Memory B cell (primary cell): ENCODE measurements at places on chromosomes 1 and 21.

GRCh38 chr1:200247518-200247917 is 162.3 kb downstream of the ZNF281 start:
- no peak for DNase-seq

- no peak for DNase-seq
These were observed 6.7 kb upstream of the FBXO28 start for GRCh38 chr1:224107282-224107625.

GRCh38 chr1:236063919-236064673 is 794 bp downstream of the NID1 start:
- DNase-seq: peak; percentile 26

DNA sequence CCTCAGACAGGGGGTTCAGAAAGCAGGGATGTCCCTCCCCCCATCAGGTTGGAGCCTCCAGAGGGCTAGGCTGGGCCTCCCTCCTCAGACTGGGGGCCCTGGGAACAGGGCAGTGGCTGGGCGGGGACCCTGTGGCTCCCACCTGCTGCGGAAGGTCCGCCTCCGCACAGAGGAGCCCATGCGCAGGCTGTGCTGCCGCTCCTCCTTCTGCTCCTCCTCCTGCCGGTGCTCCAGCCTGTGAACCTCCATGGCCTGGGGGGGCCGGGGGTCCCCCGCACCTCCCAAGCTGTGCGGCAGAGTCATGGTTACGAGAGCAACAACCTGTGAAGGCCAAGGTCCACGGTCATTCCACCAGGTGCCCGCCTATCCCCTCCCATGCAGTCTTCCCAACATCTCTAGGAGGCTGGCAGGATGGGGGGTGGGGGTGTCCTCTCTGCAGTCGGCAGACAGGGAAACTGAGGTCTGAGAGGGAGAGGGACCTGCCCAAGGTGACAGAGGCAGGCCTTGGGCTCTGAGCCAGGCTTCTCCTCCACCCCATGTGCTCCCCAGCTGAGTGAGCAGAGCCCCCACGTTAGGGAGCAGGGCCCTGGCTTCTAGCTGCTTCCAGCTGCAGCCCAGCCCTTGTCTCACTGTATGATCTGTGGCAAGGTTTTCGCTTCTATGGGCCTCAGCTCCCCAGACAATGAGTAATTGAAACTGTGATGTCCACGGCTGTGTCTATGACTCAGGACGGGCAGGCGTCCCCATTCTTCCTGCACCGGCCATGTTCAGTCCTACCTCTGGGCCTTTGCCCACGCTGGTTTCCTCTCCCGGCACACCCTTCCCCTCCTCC is 3.4 kb downstream of the MYOM3 start:
- no peak for DNase-seq

DNA sequence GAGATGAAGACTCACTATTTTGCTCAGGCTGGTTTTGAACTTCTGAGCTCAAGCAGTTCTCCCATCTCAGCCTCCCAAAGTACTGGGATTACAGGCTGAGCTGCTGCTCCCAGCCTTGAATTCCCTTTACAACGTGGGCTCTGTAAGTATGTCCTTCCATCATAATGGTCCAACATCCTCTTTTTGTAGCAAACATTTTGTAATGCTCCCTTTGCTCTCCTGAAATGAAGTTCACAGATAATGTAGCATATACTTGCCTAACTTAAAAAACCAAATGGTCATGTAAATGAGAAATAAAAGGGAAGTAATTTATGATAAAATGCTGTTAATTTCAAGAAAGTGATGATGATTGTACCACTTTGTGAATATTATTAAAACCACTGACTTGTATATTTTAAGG is 30.5 kb upstream of the THEM4 start:
- no peak for DNase-seq

- no peak for DNase-seq
These were observed 93.1 kb downstream of the RGL1 start for GRCh38 chr1:183898001-183898396.

- DNase-seq: no peak
These were observed 127.0 kb upstream of the VAMP3 start for GRCh38 chr1:7644086-7644485.

- no peak for DNase-seq
These were observed 671 bp upstream of the PYGO2 start for GRCh38 chr1:154962156-154962749.

GRCh38 chr1:209176866-209177430 is 406.6 kb upstream of the CAMK1G start:
- DNase-seq: no peak

DNA sequence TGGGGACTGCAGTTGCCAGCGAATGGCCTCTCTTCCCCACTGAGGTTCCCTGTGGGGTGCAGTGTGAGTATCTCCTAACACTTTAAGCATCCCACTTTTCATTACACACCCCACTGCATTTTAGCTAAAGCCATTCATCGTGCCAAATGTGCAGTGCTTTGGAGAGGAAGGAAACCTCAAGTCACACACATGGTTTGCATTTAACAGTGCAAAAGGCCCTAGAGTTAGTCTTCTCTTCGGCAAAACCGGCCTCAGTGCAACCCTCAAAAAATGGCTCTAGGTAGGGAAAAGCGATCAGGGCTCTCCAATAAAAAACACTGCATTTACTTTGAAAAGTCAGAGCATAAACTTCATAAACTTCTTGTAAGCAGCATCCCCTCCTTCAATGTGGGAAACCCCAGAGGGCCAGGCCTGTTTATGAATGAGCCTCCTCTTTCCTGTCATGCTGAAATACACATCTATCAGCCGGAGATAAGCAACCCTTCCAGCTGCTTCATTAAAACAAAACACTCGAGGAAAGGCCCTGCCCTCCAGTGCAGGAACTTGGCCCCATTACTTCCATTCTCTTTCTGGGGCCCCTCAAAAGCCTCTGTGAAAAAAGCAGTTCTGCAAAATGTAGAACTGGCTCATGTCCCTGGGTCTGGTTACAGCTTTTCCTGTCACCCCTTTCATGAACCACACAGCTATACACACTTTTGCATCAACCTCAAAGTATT is 184.0 kb downstream of the CDC7 start:
- DNase-seq: no peak

DNA sequence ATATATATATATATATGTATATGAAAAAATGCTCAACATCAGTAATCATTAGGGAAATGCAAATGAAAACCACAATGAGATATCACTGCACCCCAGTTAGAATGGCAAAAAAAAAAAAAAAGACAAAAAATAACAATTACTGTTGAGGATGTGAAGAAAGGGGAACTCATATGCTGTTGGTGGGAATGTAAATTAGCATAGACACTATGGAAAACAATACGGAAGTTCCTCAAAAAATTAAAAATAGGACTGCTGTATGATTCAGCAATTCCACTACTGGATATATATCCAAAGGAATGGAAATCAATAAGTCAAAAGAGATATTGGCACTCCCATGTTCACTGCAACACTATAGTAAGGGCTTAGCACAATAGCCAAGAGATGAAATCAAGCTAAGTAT is 41.5 kb upstream of the CTBS start:
- DNase-seq: no peak

DNA sequence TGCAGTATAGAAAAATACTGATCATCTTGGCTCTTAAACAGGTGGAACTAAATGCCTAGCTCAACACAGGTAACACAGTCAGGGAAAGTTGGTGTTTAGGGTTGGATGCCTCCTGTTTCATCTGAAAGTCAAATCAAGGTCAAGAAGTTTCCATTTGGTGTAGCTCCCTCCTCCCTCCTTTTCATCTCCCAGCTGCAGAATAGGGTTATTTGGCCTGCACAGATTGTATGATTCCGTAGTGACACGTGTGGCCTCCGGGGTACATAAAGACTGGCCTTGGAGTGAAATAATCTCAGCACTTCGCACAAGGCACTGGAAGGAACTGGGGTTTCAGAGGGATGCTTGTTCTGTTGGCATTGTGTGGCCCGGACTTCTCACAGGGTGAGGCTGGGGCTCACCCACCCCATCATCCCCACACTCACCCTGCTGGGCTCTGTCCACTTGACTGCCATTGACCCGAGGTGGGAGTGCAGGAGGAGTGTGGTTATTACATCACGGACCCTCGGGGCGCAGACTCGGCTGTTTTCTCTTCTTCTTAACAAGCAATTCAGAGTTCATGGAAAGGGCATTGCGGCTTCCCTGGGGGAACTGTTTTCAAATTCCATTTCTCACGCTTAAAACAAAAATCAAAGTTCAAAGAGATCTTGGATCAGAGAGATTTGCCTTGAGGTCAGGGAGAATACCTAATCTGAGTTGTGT is 18.4 kb downstream of the IGSF5 start:
- DNase-seq: no peak

GRCh38 chr1:26363549-26364448 is 8.8 kb downstream of the ZNF683 start:
- DNase-seq: peak; percentile 86

DNA sequence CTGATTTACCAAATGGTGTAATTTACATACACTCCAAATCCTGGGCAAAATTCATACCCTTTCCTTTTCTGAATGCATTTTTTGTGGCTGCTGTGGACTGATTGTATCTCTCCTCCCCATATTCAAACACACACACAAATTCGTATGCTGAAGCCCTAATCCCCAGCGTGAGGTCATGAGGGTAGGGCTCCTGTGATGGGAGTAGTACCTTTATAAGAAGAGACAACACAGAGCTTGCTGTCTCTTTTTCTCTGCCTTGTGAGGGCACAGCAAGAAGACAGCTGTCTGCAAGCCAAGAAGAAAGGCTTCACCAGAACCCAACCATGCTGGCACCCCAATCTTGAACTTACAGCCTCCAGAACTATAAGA is 24.4 kb downstream of the DUSP10 start:
- DNase-seq: no peak

DNA sequence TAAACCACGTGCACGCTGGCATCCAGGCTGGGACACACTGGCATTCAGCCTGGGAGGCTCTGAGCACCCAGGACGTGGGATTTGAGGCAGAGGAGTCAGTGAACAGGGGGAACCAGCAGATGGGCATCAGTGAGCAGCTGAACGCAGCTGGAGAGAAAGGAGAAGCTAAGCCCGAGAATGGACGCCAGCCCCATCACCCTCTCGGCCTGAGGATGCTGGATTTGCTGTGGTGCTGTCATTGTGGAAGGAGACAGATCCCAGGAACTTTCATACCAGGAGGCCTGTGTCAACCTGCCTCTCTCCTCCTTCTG is 132.8 kb downstream of the PGBD5 start:
- DNase-seq: no peak

GRCh38 chr1:219788091-219788490 is 140.3 kb downstream of the SLC30A10 start:
- no peak for DNase-seq

DNA sequence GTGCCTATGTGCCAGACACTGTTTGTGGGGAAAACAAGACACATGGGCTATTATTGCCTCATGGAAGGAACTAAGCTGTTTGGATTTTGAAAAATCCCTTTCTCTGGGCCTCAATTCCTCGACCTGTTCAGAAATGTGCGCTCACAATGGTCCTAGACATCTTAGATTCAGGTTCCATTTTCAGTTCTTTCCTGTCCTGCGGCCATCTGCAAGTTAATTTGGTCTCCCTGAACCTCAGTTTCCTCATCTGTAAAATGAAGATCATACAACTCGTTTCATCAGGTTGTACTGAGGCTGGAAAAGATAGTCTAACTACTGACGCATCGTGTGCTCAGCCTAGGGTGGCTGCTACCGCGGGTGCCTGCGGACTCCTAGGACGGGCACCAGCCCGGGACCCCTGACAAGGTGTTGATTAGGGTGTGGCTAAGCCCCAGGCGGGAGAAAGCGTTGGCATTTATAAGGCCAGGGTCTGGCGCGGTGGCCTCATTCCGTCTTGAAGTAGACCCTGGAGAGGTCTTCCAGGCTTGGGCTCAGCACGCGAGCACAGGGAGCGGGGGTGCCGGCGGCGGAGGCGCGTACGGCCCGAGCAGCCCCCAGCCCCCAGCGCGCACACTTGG is 493 bp upstream of the ELOA start:
- DNase-seq: no peak

GRCh38 chr1:54542962-54543539 is 5.0 kb upstream of the ACOT11 start:
- no peak for DNase-seq

DNA sequence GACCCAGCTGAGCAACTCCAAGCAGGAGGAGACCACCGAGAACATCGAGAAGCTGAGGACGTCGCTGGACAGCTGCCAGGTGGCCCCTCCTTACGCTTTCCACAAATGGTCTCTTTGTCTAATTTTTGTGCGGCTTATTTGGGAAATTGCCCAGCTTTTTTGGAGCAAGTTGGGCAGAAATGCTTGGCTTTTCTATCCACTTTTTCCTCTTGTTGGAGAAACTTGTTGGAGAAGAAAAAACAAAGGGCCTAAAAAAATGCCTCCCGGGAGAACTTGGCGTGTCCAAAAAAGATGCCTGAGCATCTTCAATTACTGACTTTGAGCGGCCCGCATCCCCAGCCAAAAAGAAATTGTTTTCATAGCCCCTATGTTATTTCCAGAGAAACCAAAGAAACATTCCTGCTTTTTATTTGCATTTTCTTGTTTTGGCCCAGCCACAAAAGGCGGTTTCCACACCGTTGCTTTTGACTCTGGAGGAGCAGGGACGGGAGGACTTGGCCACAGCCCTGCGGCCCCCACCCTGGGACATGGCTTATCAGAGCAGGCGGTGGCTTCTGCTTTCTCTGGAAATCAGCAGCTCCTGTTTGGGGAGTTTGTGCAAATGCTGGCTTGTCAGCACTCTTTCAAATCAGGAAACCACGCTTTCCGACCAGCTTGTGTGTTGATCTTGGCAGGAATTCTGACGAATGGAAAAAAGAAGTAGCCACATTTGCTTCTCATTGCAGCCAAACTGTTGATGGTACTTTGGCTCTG is 81.2 kb upstream of the EFHD2 start:
- DNase-seq: no peak

- DNase-seq: no peak
These were observed 18.0 kb downstream of the PTPRU start for GRCh38 chr1:29254346-29254745.

DNA sequence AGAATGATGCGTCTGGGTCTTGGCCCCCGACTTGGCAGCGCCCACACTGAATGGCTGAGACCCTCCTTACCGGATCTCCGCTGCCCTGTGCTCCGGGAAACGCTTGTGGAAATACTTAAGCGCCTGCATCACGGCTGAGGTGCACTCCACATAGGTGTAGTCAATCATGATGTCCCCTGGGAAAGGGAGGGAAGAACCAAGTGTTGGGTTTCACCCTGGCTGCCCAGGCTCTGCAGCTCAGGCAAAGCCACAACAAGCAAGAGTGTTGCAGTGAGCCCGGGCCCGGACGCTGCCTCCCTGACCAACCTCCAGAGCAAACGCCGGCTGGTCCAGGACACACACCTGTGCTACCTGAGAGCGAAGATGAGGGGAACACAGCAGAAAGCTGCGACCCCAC is 21.5 kb upstream of the SPATC1L start:
- no peak for DNase-seq

- DNase-seq: peak; percentile 61
These were observed 37.3 kb downstream of the PLEKHO1 start for GRCh38 chr1:150186789-150187559.
